ENCODE measurements at places on chromosomes 11 and 22.

- DNase-seq = peak; percentile 46
These were observed 13.5 kb downstream of the ACO2 start for GRCh38 chr22:41482319-41482935.

DNA sequence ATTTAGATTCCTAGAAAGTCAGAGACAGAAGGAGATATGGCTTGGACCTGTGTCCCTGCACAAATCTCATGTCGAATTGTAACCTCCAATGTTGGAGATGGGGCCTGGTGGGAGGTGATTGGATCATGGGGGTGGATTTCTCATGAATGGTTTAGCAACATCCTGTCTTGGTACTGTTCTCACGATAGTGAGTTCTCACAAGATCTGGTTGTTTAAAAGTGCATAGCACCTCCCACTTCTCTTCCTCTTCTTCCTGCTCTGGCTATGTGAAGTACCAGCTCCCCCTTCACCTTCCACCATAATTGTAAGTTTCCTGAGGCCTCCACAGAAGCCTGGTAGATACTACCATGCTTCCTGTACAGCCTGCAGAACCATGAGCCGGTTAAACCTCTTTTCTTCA is 27.6 kb upstream of the PAMR1 start:
- DNase-seq = no peak

- no peak for DNase-seq
These were observed 82.5 kb upstream of the DDI1 start for GRCh38 chr11:103953797-103954486.

DNA sequence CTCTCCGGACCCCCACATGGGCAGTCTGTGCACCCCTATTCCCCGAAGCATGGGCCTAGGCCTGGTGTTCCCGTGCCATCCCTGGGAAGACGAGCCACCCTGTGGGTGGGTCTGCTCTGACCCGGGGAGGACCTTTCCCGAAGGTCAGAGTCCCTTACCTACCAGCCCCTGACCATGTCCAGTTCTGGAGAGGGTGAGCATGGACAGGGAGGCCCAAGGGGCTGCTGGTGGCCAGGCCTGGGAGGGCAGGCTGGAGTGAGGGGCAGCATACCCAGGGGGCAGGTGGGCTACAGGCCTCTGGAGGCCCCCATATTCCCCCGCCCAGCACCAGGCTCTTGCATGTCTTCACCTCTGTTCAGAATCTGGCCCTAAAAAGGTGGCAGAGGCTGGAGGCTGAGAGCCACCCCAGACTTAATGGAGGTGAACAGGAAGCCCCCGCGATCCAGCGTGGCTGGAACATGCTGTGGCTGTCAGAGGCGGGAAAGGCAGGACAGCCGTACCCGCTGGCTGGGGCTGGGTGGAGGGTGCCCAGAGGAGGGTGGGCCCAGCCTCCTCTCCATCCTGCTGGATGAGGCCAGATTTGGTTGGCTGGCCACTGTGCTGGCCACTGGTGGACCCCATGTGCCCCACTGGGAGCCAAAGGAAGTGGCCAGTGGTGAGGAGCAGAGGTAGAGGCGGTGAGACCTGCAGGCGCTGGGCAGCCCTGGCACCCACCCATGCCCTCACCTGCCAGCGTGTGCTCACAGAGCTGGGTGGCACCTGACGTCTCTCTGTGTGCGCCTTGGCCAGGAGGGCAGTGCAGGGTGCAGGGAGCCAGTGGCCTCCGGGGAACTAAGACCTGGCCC is 11.2 kb upstream of the SYT8 start:
- no peak for DNase-seq

GRCh38 chr22:29093030-29093429 is 20.2 kb downstream of the KREMEN1 start:
- DNase-seq = no peak

DNA sequence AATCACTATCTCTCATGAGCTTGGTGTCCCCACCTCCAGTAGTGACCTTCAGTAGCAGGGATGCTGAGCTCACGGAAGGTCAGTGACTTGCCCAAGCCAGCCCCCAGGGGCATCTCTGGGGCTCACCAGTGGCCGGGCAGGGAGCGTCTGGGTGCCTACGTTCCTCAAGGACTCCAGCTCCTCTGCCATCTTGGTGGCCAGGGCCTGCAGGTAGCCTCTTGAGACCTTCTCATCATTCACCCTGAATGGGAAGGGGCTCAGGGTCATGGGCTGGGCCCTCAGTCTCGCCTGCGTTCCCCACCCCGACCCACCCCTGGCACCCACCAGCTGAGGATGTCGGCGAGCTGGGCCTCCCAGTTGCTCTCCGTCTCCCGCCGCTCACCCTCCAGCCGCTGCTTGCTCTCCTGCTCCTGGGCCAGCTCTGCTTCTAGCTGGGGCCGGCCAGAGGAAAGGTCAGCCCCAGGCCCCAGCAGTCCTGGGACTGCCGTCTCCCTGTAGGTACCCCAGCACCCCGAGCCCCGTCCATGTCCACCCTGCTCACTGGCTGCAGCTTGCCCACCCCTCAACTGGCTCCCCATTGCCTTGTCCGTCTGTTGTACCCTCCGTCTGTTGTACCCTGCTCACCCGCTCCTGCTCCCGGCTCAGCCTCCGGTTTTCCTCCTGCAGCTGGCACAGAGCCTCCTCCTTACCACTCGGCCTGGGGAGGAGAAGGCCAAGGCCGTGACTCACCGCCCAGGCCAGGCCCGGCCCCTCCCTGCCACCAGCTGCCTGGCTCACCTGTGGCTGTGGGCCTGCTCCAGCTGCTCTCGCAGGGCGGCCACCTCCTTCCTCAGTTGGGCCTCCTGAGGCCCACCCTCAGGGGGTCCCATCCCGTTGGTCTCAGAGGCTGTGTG is 9.5 kb downstream of the CDC42BPG start:
- DNase-seq = peak; percentile 43

GRCh38 chr11:44631831-44632230 is 66.4 kb downstream of the CD82 start:
- DNase-seq = no peak

DNA sequence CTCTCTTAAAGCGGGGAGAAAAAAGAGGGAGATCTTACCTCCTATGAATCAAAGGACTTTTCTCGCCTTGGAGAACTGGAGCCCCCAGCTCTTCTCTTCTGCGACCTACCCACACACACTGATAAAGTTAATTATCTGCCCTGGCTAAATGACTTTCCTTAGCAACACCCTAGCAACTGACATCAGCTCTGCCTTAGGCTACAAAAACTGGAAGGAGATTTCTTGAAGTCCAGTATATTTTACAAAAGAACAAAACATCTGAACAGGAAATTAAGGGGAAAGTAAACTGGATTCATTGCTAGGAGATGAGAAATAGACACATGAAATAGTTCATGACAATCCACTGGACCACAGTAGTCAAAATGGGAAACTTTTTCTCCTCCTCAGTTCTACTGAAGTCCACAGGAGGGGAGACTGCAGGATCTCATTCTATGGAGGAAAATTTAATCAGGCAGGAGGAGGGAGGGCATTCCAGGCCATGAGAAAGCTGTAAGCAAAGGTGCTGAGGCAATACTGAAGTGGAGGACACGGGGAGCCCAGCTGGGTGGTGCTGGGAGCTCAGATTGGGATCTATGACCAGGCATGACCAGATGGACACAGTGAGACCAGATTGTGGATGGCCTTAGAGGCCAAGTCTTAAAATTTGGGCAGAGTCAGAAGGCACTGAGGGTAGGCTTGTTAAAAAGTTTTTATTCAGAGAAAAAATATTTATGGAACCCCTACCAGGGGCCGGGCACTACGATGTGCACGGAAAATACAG is 3.7 kb upstream of the SPON1 start:
- DNase-seq = no peak

DNA sequence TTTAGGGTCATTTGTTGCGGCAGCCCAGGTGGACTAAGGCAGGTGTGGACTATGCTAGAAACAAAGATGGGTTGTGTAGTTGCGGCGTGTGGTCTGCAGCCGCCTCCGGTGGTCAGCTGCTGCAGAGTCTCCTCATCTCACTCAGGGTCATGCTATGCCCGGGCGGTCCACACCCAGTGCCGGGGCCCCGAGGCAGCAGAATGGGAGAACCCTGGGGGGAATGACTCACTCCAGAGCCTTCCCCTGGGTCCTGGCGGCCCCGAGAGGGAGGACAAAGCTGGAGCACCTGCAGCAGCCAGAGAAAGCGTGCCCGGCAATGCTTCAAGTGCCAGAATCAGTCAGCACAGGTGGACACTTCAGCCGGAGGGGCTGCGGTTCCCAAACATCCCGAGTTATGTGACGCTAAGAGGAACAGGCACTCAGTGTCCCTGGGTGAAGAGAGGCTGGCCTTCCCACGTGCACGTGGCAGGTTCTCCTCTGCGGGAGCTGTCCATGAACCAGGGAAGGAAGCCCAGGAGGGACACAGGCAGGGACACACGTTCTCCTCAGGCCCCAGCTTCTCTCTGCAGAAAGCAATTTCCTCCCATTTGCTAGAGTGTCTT is 289.6 kb upstream of the B3GAT1 start:
- no peak for DNase-seq

DNA sequence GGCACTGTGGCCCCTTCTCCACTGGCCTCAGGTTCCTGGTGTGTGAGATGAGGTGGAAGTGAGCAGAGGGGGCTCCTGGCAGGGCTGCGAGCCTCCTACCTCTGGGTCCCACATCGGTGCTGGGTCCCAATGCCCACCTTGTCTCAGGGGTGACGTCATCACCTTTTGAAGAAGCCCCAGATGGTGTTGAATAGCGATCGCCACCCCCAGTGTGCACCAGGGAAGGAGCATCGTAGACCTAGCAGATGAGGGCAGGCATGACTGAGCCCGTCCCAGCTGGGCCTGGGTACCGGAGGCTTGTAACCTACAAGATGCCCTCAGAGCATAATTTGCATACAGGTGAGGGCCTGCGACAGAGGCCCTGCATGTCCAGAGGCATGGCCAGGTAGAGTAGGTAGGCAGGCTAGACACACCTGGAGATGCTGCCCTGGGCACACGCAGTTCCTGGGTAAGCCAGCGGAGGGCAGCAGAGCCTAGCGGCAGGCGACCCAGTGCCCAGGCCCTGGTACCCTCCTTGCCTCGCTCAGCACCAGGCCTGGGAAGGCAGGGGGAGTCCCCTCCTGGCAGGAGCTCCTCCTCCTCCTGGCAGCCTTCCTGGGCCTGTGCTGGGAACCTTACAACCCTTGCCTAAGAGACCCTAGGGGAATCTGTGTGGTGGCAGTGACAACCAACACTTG is 52.5 kb downstream of the TPCN2 start:
- peak; percentile 93 for DNase-seq

GRCh38 chr22:50542416-50542927 is 3.2 kb upstream of the KLHDC7B start:
- no peak for DNase-seq

GRCh38 chr11:111093061-111093460 is 152.5 kb upstream of the POU2AF2 start:
- no peak for DNase-seq

GRCh38 chr11:111414936-111415335 is 35.9 kb upstream of the POU2AF1 start:
- DNase-seq = no peak

DNA sequence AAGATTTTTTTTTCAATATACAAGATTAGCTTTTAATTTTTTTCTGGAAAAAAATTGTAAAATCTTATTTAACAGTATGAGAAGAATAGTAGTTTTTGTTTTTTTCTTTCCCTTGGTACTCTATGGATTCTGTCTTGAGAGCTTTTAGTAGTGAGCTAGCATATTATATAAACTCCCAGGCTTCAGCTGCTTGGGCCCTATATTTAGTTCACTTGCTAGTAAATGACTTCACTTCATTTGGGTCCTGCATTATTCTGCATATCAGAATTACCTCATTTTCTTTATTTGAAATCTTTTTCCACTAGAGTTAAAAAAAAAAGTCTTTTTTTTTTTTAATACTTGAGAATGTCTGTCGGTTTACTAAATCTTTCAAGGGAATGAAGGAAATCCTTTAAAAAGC is 33.1 kb downstream of the HIPK3 start:
- no peak for DNase-seq

- DNase-seq = no peak
These were observed 82.9 kb downstream of the PIWIL4 start for GRCh38 chr11:94649964-94650623.

DNA sequence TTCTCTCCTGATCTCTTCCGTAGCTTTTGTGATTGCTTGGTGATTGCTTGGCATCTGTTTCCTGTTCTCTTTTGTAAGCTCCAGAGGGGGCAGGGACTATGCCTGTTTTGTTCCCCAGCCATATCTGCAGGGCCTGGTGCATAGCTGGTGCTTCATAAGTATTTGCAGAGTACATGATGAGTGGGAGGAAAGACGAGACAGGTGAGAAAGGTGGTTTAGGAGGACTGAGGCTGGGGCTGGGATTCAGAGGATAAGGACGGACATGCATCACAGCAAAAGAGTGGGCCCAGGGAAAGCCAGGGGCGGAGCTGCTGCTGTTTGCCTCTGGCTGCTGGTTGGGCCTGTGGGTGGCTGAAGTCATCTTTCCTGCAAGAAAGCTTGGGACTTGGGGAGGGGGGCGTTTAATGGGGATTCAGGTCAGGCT is 62.4 kb downstream of the DSCAML1 start:
- DNase-seq = no peak

GRCh38 chr11:115503886-115504275 is 334 bp downstream of the CADM1 start:
- no peak for DNase-seq

GRCh38 chr22:24500277-24500820 is 5.2 kb downstream of the UPB1 start:
- DNase-seq = no peak

GRCh38 chr11:73429121-73429750 is 53.0 kb downstream of the RELT start:
- DNase-seq = peak; percentile 41

DNA sequence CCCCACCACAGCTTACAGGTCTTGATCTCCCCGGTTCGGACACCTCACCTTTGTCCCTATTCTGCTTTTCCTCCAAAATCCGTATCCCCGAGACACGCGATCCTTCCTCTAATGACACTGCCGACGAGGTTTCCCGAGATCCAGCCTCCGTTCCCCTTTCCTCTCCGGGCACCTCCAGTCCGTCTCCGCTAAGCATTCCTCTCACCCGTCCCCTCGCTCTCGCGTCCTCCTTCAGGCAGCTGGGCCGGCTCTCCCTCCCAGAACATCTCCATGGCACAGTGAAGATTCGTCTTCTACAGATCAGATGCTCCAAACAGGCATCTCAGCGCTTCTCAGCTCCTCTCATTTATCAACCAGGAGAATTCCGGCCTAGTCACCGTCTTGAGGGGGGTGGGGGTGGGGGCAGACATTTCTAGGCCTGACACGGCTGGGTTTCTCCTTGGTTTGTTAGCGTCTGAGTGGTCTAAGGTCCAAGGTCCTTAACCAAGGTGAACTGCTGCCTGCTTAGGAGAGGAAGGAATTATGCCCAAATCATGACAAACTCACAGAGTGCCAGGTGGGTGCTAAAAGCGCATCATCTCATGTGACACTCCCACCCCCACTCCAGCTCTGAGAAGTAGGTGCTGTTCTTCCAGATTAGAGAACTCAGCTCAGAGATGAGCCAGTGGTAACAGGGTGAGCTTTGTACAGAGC is at the start of gene SPTBN2:
SPTBN2 (minus strand) TSS at position 524 of the 693 bp plus-strand sequence. CDS start 7,976 bp downstream, outside the sequence.
- DNase-seq = peak; percentile 36
